ENCODE measurements at places on chromosomes 16 and 17.
A peak's percentile ranks its signal among the peaks of the same experiment; 100 is the strongest.

- no peak for DNase-seq
Measured at GRCh38 chr17:34549966-34550365, 29.4 kb upstream of the TMEM132E start.

DNA sequence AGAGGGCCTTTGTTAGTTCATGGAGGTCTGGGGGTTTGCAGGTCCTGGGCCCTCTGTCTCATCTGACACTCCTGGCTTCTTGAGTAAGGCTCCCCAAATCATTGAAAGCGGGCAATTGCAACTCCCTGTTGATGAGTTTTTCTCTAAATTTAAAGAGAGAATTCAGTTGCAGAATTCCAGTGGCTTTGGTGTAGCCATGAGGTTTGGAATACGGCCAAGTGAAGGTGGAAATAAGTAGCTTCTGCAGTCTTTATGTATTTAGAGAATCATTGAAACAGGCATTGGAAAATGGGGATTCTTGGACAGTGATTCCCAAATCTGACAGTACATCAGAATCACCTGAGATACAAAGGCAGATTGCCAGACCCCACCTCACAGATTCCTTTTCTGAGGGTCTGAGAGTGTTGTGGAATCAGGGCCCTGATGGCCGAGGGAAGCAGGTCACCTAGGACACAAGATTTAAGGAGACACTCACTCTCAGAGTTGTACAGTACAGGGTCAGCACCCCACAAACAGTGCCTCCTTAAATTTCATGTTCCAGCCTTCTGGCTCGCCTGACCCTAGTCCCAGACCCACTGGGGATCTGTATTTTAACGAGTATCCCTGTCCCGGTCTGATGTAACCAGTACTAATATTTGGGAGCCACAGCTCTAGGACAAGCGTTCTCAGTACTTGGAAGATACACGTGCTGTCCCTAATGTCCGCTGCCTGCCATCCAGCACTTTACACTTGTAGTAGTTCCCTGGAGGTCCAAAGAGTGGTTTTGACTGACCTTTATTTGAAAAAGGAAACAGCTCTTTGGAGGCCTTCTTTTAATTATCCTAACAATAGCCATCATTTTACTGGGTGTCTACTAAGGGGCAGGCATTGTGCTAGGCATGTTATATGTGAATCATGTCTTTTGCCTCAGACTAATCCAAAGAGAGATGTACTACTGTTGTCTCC lies 37.8 kb downstream of the YPEL2 start:
- no peak for DNase-seq

DNA sequence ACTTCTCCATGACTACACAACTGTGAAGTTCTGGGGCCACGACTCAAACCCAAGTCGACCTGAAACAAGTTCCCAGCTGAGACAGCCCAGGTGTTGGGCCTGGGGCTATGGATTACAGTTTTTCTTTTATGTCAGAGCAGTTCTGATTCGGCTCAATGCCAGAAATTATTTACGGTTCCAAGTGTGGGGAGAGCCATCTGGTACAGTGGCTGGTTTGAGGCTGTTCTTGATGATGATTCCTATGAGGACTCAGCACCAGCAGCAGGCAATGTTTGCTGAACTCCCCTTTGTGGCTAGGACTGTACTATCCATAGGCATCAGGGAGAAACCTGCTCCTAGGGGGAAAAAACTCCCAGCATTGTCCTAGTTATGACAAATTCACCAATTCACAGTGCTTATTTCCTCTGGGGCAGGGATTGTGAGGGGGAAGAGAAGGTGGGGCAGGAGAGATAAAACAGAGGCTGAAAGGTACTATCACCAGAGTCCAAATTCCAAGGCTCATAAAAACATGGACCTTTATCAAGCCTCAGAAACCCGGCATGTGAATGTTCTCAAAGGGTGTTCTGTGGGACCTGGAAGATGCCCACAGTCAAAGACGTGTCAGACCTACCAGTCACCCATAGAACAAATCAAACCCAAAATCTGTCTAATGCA lies 18.2 kb upstream of the CMTM4 start:
- DNase-seq, result no peak

- DNase-seq, result no peak
Measured at GRCh38 chr17:5862395-5862794, 207.8 kb upstream of the WSCD1 start.

DNA sequence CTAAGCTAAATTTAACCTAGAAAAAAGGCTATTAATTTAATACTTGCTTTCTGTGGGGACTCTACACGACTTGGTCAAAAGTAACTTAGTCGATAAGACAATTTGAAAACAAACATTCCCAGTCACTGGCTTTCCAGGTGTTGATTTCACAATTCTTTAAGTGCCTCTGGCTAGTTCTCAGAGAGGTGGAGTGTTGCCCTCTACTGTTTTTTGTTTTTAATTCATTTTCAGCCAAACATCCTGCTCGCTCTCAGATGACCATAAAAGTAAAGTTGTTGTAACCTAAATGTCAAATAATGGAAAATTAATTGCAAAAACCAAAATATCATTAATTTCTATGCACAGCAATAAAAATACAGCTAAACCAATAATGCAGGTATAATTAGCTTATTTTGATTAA lies 107.1 kb downstream of the MYO1D start:
- no peak for DNase-seq

- DNase-seq, result peak; percentile 93
Measured at GRCh38 chr17:77666881-77667395, 291.6 kb upstream of the TNRC6C start.

DNA sequence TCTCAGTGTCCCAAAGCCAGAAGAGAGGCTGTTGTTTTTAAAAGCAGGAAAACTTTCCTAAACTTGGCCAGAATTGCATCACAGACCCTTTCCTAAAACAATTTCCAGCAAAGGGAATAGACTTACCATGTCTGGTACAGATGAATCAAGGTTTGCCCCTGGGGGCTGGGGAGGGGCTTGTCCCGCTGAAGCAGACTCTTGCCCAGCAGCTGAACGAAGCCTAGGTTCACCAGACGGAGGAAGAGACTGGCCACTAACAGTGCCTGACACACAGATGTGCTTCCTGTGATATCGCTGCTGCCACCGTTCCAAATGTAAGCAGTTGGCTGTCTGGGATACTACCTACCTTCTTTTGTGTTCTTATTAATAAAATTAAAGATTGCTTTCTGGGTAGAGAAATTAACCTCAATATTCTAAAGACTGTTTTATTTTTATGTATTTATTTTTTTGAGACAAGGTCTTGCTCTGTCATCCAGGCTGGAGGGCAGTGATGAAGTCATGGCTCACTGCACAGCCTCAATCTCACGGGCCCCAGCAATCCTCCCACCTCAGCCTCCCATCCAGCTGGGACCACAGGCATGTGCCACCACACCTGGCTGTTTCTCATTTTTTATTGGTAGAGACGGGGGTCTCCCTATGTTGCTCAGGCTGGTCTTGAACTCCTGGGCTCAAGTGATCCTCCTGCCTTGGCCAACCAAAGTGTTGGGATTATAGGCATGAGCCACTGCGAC lies 13.5 kb downstream of the PRCD start:
- DNase-seq, result no peak

DNA sequence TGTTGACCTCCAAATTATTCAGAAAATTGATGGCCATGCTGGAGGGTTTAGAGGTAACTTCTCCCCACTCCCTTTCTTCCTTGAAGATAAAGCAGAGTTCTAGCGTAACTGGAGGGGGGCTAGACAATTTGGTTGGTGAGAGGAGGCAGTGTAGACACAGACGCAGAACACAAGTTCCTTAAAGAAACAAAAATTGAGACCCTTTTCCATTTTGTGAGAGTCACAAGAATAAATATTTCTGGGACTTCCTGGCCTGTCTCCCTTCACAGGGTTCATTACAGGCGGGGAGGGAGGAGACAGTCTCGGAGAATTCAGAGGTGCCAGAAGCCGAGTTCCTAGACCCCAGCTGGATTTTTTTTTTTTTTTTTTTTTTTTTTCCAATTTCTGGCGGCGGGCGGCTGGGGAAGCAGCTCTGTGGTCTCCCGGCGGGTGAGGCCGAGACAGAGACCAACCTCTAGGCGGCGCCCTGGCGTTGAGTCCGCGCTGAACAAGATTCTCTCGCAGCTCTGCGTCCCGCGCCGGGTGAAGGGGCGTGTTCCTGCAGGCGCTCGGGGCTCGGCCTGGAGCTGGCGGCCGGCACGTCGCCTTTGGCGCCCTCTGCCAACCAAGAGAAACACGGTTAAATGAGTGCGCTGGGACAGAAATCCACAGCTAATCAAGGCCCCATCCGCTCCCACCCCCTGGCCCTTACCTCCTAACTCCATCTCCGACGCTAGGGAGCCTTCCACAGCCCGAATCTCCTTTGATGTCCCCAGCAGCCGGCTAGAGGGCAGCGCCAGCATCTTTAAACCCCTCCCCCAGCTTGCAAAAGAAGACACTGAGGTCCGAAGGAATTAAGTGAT lies 10.2 kb upstream of the HOXB9 start:
- DNase-seq, result peak; percentile 80

DNA sequence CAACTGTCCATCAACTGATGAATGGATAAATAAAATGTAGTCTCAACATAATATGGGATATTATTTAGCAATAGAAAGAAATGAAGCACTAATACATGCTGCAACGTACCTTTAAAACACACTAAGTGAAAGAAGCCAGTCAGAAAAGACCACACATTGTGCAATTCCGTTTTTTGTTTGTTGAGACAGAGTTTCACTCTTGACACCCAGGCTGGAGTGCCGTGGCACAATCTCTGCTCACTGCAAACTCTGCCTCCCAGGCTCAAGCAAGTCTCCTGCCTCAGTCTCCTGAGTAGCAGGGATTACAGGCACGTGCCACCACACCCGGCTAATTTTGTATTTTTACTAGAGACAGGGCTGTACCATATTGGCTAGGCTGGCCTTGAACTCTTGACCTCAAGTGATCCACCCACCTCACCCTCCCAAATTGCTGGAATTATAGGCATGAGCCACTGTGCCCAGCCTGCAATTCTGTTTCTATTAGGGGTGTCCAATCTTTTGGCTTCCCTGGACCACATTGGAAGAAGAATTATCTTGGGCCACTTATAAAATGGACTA lies 40.1 kb downstream of the SCNN1B start:
- DNase-seq, result no peak

DNA sequence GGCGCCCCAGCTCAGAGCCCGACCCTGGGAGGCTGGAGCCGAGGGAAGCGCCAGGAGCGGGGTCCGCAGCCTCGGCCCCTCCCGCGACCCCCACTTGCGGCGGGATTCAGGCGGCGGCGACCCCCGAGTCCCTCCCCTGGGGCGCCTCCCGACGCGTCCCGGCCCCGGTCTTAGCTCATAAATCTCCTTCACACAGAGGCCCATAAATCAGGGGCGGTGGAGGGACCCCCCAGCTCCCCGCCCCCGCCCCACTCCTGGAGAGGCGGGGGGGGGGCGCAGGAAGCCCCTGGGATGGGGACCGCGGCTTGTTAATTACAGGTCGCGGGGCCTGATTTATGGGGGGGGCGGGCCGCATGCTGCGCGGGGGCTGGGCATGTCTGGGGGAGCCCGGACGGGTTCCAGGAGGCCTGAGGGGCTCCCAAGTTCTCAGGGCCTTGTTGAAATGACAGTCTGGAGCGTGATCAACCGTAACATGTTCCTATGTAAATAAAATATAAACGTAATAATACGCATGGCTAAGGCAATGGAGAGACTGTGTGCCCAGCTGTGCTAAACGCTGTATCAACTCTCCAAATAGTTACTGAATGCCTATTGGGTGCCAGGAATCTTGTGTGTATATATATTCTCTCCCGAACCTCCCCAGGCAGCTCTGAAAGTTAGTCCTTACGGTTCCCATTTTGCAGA lies 10.0 kb upstream of the BHLHA9 start:
- no peak for DNase-seq

- DNase-seq, result no peak
Measured at GRCh38 chr16:84237994-84238750, 1.6 kb downstream of the KCNG4 start.

- DNase-seq, result peak; percentile 72
Measured at GRCh38 chr17:78645421-78646295, 68.5 kb upstream of the DNAH17 start.

- no peak for DNase-seq
Measured at GRCh38 chr17:8332128-8332527, 7.5 kb upstream of the ODF4 start.

DNA sequence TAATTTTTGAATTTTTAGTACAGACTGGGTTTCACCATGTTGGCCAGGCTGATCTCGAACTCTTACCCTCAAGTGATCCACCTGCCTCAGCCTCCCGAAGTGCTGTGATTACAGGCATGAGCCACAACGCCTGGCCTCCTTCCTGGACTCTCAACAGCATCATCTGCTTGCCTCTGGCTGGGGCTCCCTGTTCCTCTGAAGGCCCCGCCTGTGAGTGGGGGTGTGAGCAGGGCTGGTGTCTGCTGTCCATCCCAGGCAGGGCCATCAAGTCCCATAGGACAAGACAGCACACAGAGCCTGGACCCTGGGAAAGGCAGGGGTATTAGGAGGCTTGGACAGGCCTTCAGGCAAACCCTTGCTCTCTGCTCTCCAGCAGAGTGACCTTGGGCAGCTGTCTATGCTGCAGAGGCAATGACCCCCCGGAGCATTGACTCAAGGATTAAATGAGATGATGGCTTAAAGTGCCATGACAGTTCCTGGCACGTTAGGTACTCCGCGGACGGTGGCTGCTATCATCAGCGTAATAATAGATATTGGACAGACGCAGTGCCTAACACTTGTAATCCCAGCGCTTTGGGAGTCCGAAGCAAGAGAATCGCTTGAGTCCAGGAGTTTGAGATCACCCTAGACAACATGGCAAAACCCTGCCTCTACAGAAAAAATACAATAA lies 19.2 kb downstream of the SCNN1B start:
- DNase-seq, result no peak
